AG04450 (cell line): ENCODE measurements at places on chromosomes 11 and 22.

DNA sequence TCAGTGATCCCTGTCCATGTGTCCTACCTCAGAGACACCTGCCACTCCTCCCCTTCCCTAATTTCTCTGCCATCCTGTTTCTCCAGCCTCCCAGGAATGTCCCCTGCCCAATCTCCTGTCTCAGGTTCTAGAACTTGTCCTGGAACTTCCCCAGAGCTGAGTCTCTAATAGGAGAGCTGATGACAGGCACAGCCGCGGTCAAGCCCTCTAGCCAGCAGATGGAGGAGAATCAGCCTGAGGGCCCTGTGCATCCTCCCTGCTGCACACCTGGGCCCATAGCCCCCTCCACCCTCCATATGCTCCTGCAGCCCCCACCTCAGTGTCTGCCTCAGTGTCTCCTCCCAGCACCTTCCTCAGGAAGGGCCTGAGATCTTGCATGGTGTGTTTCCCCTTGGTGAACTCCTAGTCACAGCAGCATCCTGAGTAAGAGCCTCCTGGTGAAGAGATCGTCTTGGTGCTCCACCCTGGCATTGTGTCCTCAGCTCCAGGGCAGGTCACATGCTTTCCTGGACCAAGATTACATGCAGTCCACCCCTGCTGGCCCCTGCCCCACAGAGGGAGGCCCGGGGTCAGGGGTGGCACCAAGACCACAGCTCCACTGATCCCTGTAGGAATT lies 43.9 kb upstream of the VPREB1 start:
- no peak for DNase-seq

- DNase-seq, result no peak
Observed at GRCh38 chr22:30890686-30891442, 77.7 kb downstream of the MORC2 start.

GRCh38 chr11:61747192-61747966 lies 5.1 kb upstream of the MYRF start:
- DNase-seq, result no peak

- DNase-seq, result no peak
Observed at GRCh38 chr11:36822829-36823228, 224.8 kb upstream of the RAG2 start.

GRCh38 chr11:78840623-78841022 lies 266.0 kb upstream of the NARS2 start:
- peak; percentile 48 for DNase-seq
